ENCODE measurements at places on chromosomes 3 and 15. TPM values are rescaled to one million over a fixed set of nuclear protein-coding genes. Genes with fewer than 3 reads are reported as not detected.

Gene DENND6A
- total RNA-seq = 24.8 TPM

DNA sequence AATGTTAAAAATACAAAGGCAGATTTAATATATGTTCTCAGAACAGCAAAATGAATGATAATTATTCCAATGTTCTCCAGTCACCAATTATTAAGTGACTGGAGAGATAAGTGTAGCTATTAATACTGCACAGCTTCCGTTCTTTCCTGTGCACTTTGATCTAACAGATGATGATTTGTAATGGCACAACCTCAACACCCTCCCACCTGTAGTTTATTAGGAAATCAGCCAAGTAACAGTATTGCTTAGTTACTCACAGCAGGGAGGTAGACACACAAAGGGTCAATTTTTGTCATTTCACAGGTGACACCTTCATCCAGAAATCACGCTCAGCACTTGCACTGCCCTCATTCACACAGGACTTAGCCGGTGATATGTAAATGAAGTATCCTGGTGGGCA is 688.1 kb downstream of the EPHA3 start:
- no peaks in the 10 kb centered on the region for H3K4me1 ChIP-seq
- no peak for DNase-seq
- no peak overlapping the region for H3K27ac ChIP-seq
- H3K27me3 ChIP-seq = no peaks in the 10 kb centered on the region
- no peak overlapping the region for H3K4me3 ChIP-seq

GRCh38 chr3:161366094-161366493 is 5.2 kb downstream of the SPTSSB start:
- H3K36me3 ChIP-seq = no peaks in the 10 kb centered on the region
- no peaks in the 10 kb centered on the region for H3K27me3 ChIP-seq
- H3K4me1 ChIP-seq = no peaks in the 10 kb centered on the region
- H3K4me3 ChIP-seq = no peak overlapping the region
- DNase-seq = no peak
- no peak overlapping the region for H3K27ac ChIP-seq

DNA sequence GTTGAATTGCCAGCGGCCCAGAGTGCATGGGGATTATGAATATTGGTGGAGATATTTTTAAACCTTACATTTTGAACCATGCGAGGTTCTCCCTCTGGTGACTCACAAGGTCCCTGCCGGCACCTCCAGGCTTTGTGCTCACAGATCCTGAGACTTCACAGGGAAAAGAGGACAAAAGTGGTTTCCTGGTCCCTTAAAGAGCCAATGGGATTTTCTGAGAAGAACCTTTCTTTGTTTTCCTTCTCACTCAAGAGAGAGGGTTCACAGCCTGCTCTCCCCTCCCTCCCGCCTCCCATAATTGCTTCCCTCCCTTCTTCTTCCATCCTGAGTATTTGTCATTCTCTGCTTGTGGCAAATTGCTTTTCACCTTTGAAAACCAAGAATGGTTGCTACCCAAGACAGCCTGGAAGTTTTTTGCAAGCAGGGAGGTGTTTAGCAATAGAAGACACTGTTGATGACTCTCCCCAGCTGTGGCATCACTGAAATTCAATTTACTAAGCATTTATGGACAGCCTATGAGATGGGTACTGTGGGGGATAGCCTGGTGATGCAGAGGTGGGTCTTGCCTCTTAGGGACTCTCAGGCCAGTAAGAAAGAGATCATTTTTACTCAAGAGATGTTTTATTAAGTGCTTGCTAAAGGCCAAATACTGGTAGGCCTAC is 76.6 kb downstream of the CPN2 start:
- H3K4me3 ChIP-seq = no peak overlapping the region
- H3K36me3 ChIP-seq = no peaks in the 10 kb centered on the region
- no peak overlapping the region for H3K27ac ChIP-seq

Gene MORC1
- not detected for total RNA-seq

DNA sequence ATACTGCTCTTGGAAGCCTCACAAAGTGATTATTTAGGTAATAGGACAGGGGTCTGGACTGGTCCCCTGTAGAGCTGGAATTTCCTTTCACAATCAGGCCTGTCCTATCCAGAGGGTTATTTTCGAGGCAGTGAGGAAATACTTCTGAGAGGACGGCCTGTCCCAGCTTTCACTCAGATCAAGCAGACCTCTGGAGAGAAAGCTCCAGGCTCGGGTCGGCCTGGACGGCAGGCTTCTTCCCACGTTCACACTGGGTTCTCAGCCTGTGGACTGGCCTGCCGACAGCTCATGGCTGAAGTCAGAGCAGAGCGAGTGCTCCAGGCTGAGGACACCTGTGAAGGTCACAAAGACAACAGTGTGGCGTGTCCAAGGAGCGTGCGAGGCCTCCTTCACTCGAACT is 405.3 kb downstream of the VPS13C start:
- no peak overlapping the region for H3K4me3 ChIP-seq
- no peaks in the 10 kb centered on the region for H3K36me3 ChIP-seq
- DNase-seq = no peak

- H3K36me3 ChIP-seq = no peaks in the 10 kb centered on the region
- H3K27me3 ChIP-seq = no peaks in the 10 kb centered on the region
- H3K4me3 ChIP-seq = no peak overlapping the region
- no peak for DNase-seq
- no peak overlapping the region for H3K27ac ChIP-seq
Measured at GRCh38 chr3:111593666-111594065, 1.5 kb downstream of the ZBED2 start.

Gene MYLK
- 352 TPM for total RNA-seq

Gene EOGT
- 31.7 TPM for total RNA-seq

DNA sequence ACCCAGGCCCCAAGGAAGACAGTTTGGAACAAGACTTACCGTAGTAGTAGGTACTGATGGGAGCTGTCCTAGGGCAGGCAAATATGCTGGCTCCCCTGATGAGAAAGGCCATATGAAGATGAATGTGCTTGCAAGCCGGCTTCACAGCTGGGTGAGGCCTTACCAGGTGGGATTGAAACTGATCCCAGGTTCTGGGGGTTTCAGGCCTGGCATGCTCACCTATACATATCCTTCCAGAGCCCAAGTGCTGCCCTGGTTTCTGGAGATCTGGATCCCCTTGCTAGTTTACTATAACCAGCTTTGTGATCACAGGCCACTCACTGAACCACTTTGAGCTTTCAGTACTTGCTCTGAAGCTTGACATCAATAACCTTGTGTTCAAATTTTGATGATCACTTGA is 274.3 kb downstream of the EPHB1 start:
- peak; percentile 27 for DNase-seq
- H3K4me3 ChIP-seq = no peak overlapping the region
- no peaks in the 10 kb centered on the region for H3K4me1 ChIP-seq
- H3K27ac ChIP-seq = no peak overlapping the region
- no peaks in the 10 kb centered on the region for H3K36me3 ChIP-seq

GRCh38 chr15:76057332-76058000 is 2.3 kb upstream of the TMEM266 start:
- H3K27me3 ChIP-seq = no peaks in the 10 kb centered on the region
- no peak for DNase-seq
- H3K4me1 ChIP-seq = peaks cover 17% of the 10 kb centered on the region
- H3K27ac ChIP-seq = no peak overlapping the region
- no peaks in the 10 kb centered on the region for H3K36me3 ChIP-seq
